ENCODE measurements at places on chromosomes 5 and 9. TPM values are rescaled to one million over a fixed set of nuclear protein-coding genes. Genes with fewer than 3 reads are reported as not detected.

DNA sequence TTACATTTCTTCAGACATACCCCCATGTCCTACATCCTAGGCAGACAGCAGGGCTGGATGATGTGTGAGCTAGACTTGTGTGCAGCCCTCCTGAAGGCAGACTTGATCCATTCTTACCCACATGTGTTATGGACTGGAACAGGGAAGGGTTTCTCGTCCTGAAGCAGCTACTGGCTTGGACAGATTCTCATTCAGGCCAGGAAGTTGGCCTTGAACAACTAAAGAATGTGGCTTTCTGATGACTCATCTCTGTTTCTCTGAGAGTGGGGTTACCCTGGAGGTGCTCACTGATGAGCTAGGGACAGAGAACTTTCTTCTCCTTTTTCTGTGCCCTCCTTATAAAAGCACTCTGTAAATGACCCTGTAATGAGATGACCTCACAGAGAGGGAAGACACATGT, 246.5 kb downstream of the PCSK5 start:
- no peaks in the 10 kb centered on the region for H3K36me3 ChIP-seq
- H3K4me3 ChIP-seq, result no peak overlapping the region
- H3K4me1 ChIP-seq, result no peaks in the 10 kb centered on the region
- no peak for DNase-seq
- H3K27ac ChIP-seq, result no peak overlapping the region

GRCh38 chr5:169325273-169325672, 24.3 kb upstream of the SLIT3 start:
- no peaks in the 10 kb centered on the region for H3K4me1 ChIP-seq
- no peak for DNase-seq
- no peaks in the 10 kb centered on the region for H3K27me3 ChIP-seq
- no peak overlapping the region for H3K4me3 ChIP-seq
- H3K27ac ChIP-seq, result no peak overlapping the region

- no peak for DNase-seq
- H3K4me3 ChIP-seq, result no peak overlapping the region
- H3K27me3 ChIP-seq, result no peaks in the 10 kb centered on the region
- H3K4me1 ChIP-seq, result no peaks in the 10 kb centered on the region
- H3K27ac ChIP-seq, result no peak overlapping the region
- H3K36me3 ChIP-seq, result no peaks in the 10 kb centered on the region
Measured at GRCh38 chr5:92328584-92329259, 945.6 kb upstream of the ARRDC3 start.

Gene SPINK4
- not detected for total RNA-seq

- no peaks in the 10 kb centered on the region for H3K36me3 ChIP-seq
- no peak overlapping the region for H3K27ac ChIP-seq
- peak; percentile 79 for DNase-seq
- no peaks in the 10 kb centered on the region for H3K4me1 ChIP-seq
Measured at GRCh38 chr9:121772600-121773285, 121.3 kb downstream of the DAB2IP start.

DNA sequence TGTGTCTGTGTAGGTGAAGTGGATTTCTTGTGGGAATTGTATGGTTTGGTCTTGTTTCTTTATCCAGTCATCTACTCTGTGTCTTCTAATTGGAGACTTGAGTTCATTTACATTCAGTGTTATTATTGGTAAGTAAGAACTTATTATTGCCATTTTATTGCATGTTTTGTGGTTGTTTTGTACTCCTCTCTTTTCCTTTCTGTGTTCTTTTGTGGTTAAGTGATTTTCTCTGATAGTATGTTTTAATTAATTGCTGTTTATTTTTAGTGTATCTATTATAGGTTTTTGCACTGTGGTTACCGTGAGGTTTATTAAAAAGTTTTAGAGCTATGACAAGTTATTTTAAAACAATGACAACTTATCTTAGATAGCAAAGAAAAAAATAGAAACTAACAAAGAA, 8.1 kb downstream of the POLK start:
- no peak overlapping the region for H3K4me3 ChIP-seq
- H3K27me3 ChIP-seq, result no peaks in the 10 kb centered on the region
- no peak overlapping the region for H3K27ac ChIP-seq
- no peaks in the 10 kb centered on the region for H3K4me1 ChIP-seq
- no peak for DNase-seq
